ENCODE measurements at places on chromosomes 3 and 15. TPM values are rescaled to one million over a fixed set of nuclear protein-coding genes. Genes with fewer than 3 reads are reported as not detected.
A peak's percentile ranks its signal among the peaks of the same experiment; 100 is the strongest.

Gene CCR4
- 0.52 TPM for total RNA-seq

DNA sequence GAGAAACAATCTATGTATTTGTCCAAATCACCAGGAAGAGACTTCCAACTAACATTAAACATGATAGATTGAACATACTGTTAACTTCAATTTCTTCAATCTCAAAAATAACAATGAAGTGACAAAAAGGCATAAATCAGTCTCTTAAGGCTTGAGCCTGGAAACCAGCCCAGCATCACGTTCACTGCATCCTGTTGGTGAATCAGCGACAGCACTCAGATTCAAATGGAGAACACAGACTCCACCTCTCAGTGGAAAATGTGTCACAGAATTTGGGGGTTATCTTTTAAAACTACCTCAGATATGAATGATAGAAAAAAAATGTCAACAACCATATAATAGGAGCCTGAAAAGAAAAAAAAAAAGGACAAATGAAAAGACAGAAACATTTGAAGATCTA, 212.0 kb downstream of the MINAR1 start:
- no peak for DNase-seq
- H3K4me3 ChIP-seq, result no peak overlapping the region
- H3K27me3 ChIP-seq, result no peaks in the 10 kb centered on the region
- H3K27ac ChIP-seq, result no peak overlapping the region
- H3K36me3 ChIP-seq, result no peaks in the 10 kb centered on the region

- DNase-seq, result no peak
- H3K27ac ChIP-seq, result no peak overlapping the region
- H3K27me3 ChIP-seq, result no peaks in the 10 kb centered on the region
- no peaks in the 10 kb centered on the region for H3K4me1 ChIP-seq
- H3K36me3 ChIP-seq, result no peaks in the 10 kb centered on the region
These were observed 53.3 kb upstream of the LIPC start for GRCh38 chr15:58378241-58379085.

DNA sequence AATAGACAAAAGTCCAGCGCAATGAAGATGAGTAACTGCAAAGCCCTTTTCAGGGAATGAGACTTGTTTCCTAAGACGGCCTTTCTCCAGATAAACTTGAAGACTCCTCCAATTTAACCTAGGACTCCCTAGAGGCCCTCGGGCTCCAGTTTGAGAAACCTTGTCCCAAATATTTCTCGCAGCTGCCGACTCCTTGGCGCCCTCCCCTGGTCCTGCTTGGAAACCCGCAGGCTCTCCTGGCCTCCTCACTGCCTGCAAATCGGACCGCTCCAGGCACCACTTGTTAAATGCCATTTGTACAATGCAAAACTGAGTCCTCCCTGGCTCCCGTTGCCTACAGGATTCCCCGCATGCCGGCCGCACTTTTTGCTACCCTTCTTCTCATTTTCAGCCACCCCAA, 36.8 kb downstream of the MUC4 start:
- no peak overlapping the region for H3K4me3 ChIP-seq
- peaks cover 4% of the 10 kb centered on the region for H3K4me1 ChIP-seq
- H3K27me3 ChIP-seq, result no peaks in the 10 kb centered on the region
- no peaks in the 10 kb centered on the region for H3K36me3 ChIP-seq
- no peak overlapping the region for H3K27ac ChIP-seq

DNA sequence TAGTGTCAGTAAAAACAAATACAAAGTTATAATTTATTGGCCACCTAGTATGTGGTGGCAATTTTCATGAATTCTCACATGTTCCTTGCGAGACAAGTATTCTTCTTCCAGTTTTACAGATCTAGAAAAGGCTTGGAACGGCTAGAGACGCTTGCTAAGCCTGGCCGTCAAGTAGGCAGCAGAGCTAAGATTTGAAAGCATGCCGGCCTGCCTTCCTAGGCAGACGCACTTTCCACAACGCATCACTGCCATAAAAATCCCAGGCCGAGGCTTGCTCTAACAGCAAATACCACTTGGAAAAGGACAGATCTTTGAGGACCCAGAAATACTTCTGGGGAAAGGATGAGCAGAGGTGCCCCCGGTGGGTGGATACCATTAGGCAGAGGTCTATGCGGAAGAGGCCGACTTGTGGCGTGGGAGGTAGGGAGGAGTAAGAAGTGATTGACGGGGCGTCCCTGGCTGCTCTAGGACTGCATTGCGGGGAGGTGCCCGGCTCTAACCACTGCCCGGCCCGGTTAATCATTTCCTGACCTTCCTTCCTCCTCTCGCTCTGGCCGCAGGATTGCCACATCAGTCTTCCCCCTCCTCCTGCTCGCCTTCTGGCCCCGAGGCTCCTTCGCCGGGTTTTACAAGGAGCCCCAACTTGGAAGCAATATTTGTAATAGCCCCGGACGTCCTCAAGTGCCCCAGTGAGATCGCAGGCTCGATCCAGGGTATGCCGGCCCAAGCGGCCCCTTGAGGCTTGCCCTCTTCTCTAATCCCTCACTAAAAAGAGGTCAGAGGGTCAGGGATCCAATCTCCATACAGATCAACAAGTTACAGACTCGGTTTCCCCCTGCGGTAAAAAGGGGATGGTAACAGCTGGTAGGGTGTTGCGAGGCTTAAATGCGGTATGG, 1.3 kb upstream of the USP3 start:
- peaks cover 59% of the 10 kb centered on the region for H3K4me1 ChIP-seq
- no peaks in the 10 kb centered on the region for H3K27me3 ChIP-seq
- H3K4me3 ChIP-seq, result peak overlapping the region; percentile 84
- peak overlapping the region; percentile 96 for H3K27ac ChIP-seq
- no peaks in the 10 kb centered on the region for H3K36me3 ChIP-seq

DNA sequence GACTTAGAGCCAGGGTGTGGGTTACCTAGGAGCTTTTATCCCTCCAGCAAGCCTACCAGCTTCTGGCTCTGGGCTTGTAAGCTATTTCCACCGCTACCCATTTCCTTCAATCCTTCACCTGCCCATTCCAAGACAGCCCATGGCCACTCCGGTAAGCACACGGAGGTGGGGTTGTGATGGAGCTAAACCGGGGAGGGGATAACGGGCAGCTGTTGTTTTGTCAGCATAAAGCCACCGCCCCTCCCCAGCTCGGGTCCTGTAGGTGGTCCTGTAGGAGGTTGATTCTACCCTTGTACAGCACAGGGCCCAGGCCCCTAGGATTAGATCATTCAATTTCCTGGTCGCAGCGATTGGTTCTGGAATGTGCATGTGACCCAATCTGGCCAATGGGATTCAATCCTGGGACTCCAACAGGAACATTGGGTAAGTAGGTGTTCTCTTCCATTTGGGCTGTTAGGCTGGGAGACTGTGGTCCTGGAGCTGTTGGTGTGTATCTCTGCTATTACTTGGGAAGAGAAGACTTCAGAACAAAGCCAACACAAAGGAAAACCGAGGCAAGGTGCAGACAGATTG, 150.6 kb downstream of the RAB11A start:
- no peak overlapping the region for H3K27ac ChIP-seq
- DNase-seq, result no peak
- no peaks in the 10 kb centered on the region for H3K4me1 ChIP-seq
- no peaks in the 10 kb centered on the region for H3K36me3 ChIP-seq
- H3K4me3 ChIP-seq, result no peak overlapping the region

DNA sequence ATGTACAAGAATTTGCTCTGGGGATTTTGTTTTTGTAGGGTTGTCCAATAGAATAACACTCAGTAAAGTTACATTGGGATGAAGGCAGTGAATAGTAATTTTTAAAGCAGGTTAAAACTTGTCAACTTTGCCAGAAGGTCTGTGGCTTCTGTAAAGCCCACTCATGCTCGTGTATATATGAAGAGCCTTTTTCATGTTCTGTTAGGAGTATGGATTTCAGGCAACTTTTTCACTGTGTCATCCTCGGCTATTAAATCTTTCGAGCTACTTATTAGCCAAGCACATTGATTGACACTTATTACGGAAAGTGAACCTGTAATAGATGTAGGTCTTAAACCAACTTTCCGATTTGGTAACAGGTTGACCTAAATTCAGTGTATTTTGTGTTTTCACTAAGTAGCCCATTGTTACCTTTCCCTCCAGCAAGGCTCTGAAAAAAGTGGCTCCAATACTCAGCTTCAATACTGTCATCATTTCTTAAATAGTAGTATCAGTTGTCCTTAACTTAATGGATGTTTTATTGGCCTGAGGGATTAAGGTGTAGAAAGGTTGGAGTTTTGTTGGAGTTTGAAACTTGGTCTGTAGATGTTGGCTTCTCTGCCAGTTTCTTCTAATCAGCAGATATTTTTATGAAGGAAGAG, 1.7 kb downstream of the PAK2 start:
- peak overlapping the region; percentile 83 for H3K27ac ChIP-seq
- H3K4me1 ChIP-seq, result peaks cover 13% of the 10 kb centered on the region
- H3K4me3 ChIP-seq, result peak overlapping the region; percentile 81

DNA sequence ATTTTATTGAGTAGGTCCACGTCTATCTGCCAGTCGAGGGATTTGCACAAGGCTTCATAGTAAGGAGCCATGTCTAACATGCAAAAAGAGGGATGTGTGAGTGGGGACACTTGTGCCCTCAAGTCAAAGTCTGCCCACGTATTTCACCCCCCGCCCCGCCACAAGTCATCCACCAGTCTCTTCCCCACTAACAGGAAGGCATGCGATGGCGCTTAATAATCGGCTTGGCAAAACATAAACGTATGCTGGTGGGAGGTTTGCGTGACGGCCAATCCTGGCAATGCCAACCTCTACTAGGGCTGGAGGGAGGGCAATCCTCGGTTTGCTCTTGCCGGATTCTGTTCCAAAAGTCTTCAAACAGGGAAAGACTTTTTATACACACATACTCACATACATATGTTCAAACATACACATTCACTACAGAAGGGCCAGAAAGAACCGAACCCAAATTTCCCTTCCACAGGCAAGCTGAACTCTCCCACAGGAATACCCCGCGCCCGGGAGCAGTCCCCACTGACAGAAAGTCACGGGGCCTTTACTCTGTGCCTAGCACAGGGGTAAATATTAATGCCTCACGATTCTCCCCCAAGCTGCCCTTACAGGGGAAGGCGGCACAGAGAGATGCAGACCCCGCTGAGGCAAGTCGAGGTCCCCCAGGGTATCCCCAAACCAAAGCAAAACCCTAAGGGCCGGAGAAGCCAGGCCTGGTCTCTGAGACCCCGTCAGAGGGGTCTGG, 675 bp downstream of the PSMD6 start:
- peaks cover 14% of the 10 kb centered on the region for H3K4me1 ChIP-seq
- no peak for DNase-seq
- H3K36me3 ChIP-seq, result peaks cover 31% of the 10 kb centered on the region
- no peaks in the 10 kb centered on the region for H3K27me3 ChIP-seq

GRCh38 chr3:177906126-177906511, 630.1 kb upstream of the KCNMB2 start:
- no peaks in the 10 kb centered on the region for H3K4me1 ChIP-seq
- H3K27me3 ChIP-seq, result no peaks in the 10 kb centered on the region
- DNase-seq, result no peak
- H3K36me3 ChIP-seq, result no peaks in the 10 kb centered on the region
- no peak overlapping the region for H3K27ac ChIP-seq

GRCh38 chr3:11131371-11131770, 22.9 kb upstream of the HRH1 start:
- H3K27ac ChIP-seq, result no peak overlapping the region
- no peak overlapping the region for H3K4me3 ChIP-seq
- H3K4me1 ChIP-seq, result no peaks in the 10 kb centered on the region
- no peak for DNase-seq

DNA sequence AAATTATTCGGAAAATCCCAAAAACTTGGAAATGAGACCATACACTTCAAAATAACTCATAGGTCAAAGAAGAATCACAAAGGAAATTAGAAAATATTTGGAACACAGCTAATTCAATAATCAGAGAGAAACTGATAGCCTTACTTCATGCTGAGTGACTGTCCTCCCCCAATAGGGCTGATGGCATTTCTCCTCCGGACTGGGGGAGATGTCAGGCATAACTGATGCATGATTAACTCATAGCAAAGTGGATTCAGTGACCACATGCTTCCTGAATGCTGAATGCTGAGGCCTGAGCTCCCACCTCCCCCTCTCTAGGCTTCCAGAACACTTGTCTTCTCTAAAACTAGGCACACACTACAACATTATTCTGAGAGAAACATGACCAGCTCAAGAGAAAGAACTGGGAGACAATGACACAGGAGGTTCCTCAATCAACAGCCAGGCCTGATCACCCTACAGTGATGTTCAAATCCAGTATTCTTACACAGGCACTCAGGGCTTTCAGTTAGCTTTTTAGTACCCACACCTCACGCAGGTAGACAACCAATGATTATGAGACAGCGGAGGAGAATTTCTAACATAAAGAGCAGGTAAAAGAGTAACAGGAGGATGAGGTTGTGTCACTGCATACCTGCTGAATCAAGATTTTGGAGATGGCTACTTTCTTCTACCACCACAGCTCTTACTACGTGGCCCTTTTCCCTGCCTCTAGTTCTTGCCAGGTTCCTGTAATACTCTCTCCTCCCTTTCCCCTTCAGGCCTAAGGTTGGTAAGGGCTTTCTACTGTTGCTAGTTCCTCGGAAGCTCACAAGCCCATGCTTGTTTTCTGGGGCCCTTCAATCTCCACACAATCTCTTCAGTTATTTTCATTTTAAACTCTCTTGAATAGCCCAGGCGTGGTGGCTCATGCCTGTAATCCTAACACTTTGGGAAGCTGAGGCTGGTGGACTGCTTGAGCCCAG, 96.1 kb downstream of the FMN1 start:
- no peaks in the 10 kb centered on the region for H3K4me1 ChIP-seq
- H3K27ac ChIP-seq, result no peak overlapping the region
- no peak overlapping the region for H3K4me3 ChIP-seq
- H3K36me3 ChIP-seq, result no peaks in the 10 kb centered on the region
- DNase-seq, result no peak
- H3K27me3 ChIP-seq, result no peaks in the 10 kb centered on the region

- no peaks in the 10 kb centered on the region for H3K27me3 ChIP-seq
- no peaks in the 10 kb centered on the region for H3K36me3 ChIP-seq
- H3K4me1 ChIP-seq, result peaks cover 20% of the 10 kb centered on the region
- peak; percentile 59 for DNase-seq
These were observed 101.8 kb downstream of the BDH1 start for GRCh38 chr3:197454014-197454413.

DNA sequence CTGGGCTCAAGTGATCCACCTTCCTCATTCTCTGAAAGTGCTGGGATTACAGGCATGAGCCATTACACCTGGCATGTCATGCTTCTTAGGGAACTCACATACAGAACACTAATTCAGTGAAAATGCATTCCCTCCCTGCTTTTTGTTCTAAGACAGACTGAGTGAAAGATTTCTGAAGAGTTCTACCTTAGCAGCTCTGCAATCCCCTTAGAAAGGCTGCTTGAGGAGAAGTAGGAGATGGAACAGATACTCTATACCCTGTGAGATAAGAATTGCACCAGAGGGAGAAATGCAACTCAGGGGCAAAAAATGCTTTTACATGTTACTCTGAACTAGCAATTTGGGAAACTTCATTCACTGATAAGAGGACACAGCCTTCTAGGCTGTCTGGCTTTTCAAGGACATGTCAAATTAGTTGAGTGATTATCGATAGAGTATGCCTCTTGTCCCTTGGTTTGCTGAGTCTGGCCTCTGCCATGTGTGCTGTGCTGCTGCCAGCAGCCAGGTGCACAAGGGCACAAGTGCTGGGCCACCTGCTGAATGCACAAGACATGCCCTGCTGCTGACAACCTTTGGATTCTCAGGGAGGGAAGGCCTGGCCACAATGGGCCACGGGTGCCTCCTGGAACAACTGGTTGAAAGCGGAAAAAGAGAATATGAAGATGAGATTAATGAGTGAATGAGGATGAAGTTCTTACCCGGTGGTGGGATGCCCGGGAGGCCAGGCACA, 17.8 kb downstream of the UQCC5 start:
- no peak for DNase-seq
- H3K4me1 ChIP-seq, result no peaks in the 10 kb centered on the region
- no peak overlapping the region for H3K4me3 ChIP-seq
- H3K36me3 ChIP-seq, result peaks cover 66% of the 10 kb centered on the region
- H3K27ac ChIP-seq, result no peak overlapping the region
